ENCODE measurements at places on chromosomes 7 and 10. TPM values are rescaled to one million over a fixed set of nuclear protein-coding genes. Genes with fewer than 3 reads are reported as not detected.

Gene SHH
- 0.20 TPM for total RNA-seq

Gene MACC1
- total RNA-seq: under 0.01 TPM

Gene MKI67
- total RNA-seq: 16.4 TPM

Gene DMTF1
- total RNA-seq: 57.2 TPM

Data from pulmonary artery endothelial cell (primary cell).